ENCODE measurements at places on chromosomes 1 and 21.

- no peak for DNase-seq
Measured at GRCh38 chr1:59115865-59116264, 181.0 kb upstream of the FGGY start.

- DNase-seq, result peak; percentile 70
Measured at GRCh38 chr1:207959141-207959825, 48.4 kb upstream of the CD34 start.

GRCh38 chr1:90723590-90724108 lies 6.5 kb upstream of the BARHL2 start:
- DNase-seq, result no peak

DNA sequence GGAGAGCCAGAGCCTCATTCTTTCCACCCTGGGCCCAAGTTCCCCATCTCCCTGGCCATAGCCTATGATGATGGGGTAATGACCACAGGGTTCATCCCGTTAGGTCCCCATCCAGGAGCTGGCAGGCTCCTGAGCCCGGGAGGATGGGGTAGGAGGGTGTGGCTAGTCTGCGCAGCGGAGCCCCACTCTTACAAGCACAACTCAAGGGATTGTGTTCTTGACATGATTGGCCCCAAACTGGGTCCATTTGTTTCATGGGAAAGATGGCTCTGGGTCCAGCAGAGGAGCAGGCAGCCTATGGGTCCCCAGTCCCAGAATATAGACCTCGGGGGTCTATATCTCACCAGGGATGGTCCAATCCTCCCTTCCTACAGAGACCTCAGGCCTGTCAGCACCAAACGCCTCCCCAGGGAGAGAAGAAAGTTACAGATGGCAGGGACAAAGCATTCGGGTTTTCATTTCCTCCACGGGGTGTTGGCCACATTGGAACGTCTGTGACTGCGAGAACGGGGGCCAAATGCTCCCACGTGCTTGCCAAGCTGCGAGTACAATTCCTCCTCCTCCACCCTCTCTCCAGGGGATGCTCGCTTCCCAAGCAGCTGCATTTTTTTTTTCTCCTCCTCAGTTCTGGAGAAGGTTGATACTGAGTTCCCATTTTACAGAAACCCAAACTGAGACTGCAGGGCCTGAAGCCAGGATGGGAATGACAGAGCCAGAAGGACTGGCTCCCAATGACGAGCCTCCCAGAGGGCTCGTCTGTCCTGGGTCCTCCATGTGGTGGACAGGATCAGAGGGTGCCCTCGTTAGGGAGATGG lies 71.0 kb downstream of the DHRS3 start:
- peak; percentile 26 for DNase-seq
